ENCODE measurements at places on chromosomes 11 and 22.

DNA sequence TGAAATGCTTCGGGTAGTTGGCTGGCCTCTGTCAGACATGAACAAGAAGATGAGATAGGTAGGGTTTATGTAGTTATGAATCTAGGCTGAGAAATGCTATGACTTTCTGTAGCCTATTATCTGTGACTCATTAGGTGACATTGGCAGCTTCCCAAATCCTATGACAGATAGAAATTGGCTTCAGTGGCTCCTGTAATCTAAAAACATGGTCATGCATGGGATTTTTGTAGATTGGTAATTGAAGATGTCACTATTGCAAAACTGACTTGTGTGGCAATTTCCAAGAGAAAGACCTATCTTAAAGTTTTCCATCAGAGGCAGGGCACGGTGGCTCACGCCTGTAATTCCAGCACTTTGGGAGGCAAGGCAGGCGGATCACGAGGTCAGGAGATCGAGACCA, 29.4 kb upstream of the GRIK4 start:
- DNase-seq = no peak

- DNase-seq = peak; percentile 84
These were observed 2.4 kb downstream of the MPST start for GRCh38 chr22:37021710-37022482.

GRCh38 chr11:87307101-87307500, 269.4 kb downstream of the TMEM135 start:
- DNase-seq = no peak

- peak; percentile 35 for DNase-seq
These were observed 62.3 kb downstream of the PPFIBP2 start for GRCh38 chr11:7575841-7576725.

- peak; percentile 95 for DNase-seq
These were observed 11.6 kb downstream of the PRR33 start for GRCh38 chr11:1879941-1880720.

- no peak for DNase-seq
These were observed 32.2 kb upstream of the ACCSL start for GRCh38 chr11:44015624-44016007.

DNA sequence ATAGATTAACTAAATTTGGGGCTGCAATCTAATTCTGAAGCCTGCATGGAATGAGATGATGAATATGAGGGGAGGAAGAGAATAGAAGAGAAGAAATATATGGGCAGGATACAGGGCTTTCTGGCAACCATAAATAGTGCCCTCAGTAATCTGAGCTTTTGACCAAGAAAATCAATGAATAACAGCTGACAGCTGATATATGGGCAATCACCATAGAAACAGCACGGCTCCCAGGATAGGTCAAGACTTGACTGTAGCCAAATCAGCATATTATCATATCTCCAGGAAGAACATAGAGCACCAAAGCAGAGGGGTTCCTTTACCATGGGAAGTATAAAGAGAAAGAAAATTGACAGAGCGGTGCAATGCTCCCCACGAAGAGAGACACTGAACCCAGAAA, 643.8 kb upstream of the TENM4 start:
- DNase-seq = no peak

DNA sequence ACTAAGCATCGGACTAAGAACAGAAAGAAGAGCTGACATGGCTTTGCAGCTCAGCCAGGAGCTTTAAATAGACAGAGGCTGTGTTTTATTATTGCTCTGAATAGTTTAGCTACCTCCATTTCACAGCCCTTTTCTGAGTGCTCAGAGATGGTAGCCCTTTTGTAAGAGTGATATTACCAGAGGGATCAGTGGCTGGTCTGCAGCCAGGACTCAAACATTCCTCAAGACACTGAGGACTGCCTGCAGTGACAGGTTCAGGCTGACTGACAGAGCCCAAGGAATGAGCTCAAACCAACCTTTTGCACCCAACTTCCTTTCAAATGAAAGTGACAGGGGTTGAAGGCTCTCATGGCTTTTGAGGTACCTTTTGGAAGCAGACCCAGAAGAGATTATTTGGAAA, 189.0 kb downstream of the DDX10 start:
- DNase-seq = peak; percentile 66

DNA sequence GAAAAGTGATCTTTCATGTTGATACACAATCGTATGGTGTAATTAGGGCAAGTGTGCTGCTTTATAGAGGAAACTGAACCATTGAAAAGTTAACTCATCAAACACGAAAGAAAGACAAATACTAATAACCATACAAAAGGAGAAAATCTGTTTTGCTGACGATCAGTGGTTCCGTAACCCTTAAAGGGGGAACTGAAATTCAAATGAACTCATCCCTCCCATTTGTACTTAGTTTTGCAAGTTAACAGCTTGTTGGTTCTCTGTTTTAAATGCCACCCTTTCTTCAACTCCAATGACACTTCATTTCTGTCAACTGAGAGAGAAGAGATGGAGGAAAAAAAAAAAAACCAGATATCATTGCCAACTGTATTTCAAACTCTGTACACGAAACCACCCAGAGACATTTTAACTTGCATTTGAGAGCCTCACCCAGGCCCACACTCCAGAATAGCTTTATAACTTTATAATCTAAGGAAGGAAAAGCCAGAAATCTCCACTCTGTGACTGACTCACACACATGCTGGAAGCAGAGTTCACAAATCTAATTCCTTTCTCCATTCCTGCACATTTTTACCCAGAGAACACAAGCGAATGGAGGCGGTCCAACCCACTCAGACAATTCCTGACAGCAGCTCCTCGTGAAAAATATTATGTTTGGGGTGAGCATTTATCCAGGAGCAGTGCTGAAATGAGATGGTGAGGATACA, 17.4 kb upstream of the CSNK2A3 start:
- DNase-seq = no peak

- no peak for DNase-seq
These were observed 96.9 kb downstream of the CNTN5 start for GRCh38 chr11:99117603-99118002.

GRCh38 chr22:27336151-27337090, 465.1 kb downstream of the MN1 start:
- DNase-seq = no peak

DNA sequence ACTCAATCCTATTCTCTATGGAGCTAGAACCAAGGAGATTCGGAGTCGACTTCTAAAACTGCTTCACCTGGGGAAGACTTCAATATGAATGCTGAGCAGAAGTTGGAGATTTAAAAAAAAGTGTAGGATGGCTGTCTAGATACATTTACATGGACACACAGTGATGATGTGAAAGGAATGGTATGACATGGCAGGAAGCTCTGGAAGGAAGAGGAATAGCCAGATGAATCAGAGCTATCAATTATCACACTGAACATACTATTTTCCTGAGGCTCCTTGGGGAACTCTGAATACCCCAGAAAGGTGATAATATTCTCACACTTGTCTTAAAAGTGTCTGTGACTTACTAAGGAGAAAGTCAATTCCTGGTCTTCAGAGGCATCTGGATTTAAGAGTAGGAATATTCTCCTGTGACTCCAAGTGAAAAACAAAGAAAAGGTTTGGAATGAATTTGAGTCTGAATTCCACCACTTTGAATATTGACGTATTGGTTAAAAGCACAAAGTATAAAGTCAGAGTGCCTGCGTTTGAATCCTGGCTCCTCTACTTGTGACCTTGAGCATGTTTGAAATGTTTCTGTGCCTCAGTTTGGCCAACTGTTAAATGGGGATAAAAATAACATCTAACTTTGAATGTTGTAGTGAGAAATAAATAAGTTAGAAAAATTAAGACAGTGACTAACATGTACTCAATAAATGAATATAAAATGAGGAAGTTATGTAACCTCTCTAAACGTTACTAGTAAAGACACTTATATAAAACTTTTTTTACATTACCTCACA, 1.3 kb downstream of the OR52D1 start:
- no peak for DNase-seq

DNA sequence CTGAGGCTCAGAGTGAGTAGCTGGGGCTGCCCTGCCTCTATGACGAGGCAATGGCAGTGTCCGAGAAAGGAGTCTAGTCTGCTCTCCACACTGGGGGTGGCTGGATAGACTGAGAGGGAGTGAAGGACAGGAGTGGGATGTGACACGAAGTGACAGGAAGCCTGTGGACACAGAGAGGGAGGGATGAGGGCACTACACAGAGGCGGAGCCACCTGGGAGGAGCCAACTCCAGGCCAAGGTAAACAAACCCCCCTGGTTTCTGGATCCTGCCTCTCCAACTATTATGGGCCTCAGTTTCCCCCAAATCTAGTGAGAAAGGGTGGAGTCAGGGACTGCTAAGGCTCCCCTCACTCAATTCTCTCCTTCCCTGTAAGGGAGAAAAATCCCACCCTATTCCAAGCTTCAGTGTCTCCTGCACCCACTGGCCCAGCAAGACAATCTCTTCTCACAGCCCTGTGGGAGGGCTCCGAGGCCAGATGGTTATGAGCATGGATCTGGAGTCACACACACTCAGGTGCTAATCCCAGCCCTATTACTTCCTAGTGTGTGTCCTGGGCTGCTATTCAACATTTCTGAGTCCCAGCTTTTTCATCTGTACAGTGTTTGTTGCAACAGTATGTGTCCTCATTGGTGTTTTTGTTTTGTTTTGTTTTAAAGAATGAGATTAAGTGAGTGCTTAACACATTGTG, 24.9 kb downstream of the ASPHD2 start:
- DNase-seq = no peak

DNA sequence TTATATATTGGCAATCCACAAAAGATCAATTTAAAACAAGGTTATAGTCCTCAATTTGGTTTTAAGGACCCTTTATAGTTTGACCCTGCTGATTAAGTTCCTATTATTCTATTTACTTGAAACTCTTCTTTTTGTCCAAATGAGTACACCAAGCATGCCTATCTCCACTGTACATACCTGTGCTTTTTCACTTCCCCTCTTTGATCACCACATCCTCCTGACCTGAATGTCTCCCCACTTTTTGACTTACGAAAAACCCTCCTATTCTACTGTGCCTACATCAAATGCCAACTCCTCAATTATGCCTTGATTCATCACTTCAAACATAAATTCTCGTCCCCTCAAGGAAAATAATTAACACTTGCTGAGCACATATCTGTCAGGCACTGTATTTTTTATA, 113.5 kb downstream of the SOX6 start:
- no peak for DNase-seq

- no peak for DNase-seq
These were observed 550.9 kb upstream of the CCDC90B start for GRCh38 chr11:83836883-83837654.

DNA sequence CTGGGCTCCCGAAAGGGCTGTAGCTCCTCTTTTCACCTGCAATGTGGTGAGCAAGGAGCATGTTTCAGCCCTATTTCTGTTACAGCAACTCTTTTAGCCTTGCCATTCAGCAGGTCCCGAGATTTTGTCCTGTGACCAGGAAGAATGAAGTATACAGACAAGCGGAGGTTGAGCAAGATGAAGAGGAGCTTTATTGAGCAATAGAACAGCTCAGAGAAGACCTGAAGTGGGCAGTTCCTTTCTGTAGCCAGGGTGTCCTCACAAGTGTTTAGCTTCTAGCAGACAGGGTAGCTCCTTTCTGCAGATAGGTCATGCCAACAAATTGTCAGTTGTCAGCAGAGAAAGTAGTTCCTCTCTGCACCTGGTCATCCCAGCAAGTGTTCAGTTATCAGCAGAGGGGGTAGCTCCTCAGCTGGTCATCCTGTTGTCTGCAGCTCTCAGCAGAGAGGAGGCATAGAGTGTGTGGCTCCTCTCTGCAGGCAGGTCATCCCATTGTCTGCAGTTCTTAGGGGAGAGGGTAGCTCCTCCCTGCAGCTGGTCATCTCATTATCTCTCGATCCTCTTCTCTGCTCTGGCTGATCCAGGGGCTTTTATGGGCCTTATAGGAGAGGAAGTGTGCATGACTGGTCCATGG, 5.4 kb upstream of the OR56A4 start:
- no peak for DNase-seq

DNA sequence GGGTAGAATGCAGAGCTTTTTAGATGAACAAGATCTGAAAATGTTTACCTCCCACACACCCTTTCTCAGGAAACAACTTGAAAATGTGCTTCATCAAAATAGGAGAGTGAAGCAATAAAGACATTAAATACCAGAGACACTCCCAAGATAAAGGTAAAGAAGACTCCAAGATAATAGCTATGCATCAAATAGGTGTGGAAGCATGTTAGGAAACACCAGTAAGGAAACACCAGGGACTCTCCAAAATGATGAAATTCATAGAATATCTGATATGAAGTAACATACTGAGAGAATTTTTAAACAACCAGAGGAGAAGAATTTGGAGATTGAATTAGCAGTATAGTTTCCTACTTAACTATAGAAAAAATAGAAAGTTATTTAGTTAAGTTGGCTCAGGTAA, 57.0 kb downstream of the OR10A6 start:
- DNase-seq = no peak

DNA sequence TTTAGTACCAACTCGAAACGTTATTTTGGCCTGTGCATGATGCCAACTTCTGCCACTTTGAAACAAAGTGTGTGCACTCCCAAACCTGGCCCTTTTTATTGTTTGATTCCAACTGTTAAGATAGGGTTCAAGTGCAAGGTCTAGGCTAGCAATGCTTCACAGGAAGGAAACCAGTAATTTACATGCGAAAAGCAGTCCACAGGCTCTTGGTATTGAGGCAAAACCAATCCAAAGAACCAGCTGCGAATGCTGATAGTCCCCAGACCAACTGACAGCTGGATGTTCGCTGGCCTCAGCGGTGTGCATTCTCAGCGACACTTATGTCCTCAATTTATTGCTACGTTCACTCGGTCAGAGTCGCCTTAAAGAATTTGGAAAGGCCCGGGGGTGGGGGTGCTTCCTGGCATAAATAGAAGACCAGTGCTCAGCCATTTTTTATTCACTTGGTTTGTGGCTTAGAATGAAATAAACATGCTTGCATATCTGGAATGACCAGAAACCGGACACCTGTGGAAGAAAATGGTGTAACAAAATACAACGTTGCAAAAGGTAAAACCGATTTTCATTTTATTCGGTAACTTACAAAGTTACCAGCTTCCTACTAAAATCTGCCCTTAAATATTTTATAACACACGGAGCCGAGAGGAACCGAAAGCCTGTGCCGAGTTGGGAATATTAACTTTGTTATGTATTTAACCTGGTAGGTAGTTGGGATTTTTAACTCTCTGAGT, 1.6 kb downstream of the CPT1A start:
- no peak for DNase-seq

DNA sequence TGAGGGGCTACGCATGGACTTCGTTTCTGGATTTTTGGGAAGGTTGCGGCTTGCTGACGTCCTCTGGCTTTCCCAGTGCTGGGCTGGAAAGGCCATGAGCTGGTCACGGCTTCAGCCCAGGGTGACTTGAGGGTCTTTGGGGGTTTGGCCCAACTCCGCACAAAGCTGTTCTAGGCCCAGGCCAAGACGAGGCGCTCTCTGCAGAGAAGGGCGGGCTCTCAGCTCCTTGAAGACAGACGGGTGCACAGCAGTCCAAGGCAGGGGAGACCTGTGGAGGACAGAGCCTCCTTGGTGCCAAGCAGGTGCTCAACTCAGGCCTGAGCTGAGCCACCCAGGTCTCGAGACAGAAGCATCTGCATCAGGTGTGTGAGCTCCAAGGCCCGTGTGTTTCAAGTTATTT, 1003.7 kb downstream of the BRD1 start:
- DNase-seq = no peak

- no peak for DNase-seq
These were observed 1.2 kb upstream of the KCNE3 start for GRCh38 chr11:74468521-74468920.
